ENCODE measurements at places on chromosomes 12 and 14.

- no peak for DNase-seq
These were observed 25.8 kb downstream of the ACADS start for GRCh38 chr12:120751389-120751788.

- no peak for DNase-seq
These were observed 84.0 kb downstream of the RFLNA start for GRCh38 chr12:124378926-124379325.

DNA sequence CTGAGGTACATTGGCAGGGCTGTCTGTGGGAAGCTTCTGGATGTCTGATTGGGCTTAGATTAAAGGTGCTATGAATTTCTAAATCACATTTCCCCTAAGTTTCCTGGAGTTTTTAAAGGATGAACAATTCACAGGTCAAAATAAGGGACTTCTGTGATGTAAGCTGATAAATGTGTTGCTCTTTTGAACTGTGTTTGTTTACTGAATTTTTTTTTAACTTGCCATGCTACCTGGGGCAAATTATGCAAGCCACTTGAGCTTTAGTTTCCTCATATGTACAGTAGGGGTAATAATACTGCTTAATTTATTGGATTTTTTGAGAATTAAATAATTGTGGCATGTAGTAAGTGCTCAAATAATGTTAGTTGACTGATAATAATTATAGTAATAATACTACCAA lies 52.8 kb upstream of the CCDC91 start:
- DNase-seq: no peak

- DNase-seq: no peak
These were observed 16.1 kb upstream of the NUDT14 start for GRCh38 chr14:105197211-105197641.

- DNase-seq: no peak
These were observed 1.4 kb upstream of the BCAT1 start for GRCh38 chr12:24950231-24950834.

DNA sequence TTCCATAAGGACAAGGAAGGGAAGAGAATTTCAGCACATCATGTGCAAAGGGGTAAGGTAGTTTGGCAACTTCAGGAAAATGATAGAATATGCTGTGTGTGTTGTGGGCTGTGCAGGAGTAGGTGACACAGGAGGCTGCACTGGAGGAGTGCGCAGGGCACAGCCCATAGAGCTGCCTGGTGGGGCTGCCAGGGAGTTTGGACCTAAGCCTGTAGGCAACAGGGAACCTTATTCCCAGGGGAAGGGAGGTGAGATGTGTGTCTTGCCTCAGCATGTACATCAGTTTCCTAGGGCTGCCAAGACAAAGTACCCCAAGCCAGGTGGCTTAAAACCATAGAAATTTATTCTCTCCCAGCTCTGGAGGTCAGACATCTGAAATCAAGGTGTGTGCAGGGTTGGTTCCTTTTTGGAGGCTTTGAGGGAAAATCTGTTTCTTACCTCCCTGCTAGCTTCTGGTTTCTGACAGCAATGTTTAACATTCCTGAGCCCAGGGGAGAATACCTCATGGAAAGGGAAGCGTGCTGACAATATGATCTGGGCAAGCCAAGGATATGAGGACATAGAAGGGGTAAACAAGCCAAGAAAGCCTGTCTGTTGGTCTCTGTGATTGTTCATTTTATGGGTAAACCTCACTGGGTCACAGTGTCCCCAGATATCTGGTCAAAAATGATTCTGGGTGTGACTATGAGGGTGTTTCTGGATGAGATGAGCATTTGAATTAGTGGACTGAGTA lies 174.0 kb upstream of the NTF3 start:
- DNase-seq: no peak

DNA sequence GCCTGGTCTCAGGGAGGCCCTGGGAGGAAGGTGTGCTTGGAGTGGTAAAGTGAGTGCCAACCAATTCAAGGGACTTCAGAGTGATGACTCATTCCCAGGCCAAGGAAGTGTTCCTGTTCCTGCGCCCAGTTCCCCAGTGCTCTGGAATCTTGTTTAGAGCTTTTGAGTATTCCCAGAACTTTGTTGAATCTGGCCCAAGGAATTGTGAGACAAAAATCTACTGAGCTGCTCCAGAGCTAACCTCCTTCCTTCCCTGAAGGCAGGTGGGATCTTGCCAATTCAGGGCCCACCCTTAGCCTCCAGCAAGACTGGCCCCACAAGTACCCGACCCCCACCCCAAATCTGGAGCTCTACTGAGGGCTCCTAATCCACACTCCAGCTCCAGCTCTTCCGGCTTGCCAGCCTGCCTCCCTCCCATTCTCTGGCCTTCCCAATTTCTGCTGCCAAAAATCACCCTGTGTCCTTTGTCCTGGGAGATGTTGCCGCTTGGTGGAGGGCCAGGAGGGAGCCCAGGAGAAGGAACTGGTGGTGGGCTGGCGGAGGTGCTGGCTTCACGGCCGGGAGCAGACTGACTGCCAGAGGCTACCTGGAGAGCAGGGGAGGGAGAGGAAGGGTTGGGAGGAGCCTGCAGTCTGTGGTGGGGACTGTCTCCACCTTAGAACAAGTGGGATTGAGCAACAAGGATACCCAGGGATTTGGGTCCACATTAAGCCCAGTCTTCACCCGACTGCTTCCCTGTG lies 2.0 kb upstream of the ATN1 start:
- DNase-seq: peak; percentile 62

DNA sequence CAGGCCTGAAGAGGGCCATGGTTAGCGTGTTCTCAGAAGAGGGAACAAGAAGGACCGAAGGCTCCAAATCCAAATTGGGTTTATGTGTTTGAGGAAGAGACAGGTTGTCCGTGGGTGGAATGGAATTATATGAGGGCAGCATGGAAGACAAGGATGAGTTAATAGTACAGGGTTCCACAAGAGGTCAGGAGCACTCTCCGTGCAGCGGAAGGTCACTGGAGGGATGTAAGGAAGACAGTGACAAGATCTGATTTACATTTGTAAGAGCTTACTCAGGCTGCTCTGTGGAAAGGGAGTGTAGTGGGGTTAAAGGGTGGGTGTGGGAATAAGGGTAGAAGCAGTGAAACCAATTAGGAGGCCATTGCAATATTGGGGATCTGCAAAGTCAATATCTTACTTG lies 97.0 kb downstream of the TPH2 start:
- DNase-seq: no peak

DNA sequence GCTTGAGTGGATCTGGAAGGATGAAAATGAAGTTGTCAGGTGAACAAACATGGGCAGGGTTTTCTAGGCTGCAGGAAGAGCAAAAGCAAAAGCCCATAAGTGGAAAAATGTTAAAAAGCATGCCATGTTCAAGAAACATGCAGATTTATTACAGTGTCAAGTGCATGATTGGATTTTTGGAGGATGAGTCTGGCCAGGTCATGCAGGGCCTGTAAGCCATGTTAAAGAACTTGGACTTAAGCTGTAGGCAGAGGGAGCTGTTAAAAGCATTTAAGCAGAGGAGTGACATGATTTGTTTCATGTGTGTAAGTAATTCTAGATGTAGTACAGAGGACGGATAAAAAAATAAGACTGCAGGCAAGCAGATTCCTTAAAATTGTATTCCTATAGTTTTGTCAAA lies 16.3 kb upstream of the SINHCAF start:
- DNase-seq: no peak

GRCh38 chr12:131917139-131917710 lies 11.9 kb upstream of the PUS1 start:
- DNase-seq: no peak

GRCh38 chr12:99746538-99746937 lies 99.0 kb downstream of the GARIN6 start:
- no peak for DNase-seq

DNA sequence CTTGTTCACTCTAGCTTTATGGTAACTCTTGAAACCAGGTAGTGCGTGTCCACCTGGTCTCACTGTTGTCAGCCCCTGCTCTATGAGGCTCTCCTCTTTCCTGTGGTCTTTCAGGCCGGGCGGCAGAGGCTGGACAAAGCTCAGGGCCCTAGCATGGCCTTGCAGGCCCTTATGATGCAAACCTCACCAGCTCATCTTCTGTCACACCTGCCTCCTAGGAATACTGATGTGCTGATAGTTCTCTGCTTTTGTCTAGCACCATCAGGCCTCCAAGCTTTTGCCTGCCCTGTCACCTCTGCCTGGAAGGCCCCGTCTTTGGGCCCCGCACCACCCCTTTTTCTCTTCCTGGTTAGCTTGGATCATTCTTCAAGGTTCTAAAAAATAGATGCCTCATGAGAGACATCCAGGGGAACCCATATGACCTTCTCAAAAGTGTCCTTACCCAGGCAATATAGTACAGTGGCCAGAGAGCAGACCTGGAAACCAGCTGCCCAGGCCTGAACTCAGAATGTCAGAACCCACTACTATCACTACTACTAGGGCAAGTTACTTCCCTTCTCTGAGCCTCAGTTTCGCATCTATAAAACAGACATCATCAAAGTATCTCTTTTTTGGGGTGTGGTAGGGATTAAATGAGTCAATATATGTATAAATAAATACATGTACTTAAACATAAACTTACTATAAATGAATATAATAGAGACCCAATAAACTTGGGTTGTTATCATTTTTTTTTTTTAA lies 91.7 kb downstream of the ZFP36L1 start:
- DNase-seq: no peak

GRCh38 chr14:68564826-68565759 lies 227.8 kb downstream of the ZFP36L1 start:
- no peak for DNase-seq

GRCh38 chr14:89185919-89186855 lies 230.8 kb downstream of the FOXN3 start:
- DNase-seq: peak; percentile 7

GRCh38 chr12:131721548-131721947 lies 10.7 kb downstream of the SFSWAP start:
- no peak for DNase-seq

DNA sequence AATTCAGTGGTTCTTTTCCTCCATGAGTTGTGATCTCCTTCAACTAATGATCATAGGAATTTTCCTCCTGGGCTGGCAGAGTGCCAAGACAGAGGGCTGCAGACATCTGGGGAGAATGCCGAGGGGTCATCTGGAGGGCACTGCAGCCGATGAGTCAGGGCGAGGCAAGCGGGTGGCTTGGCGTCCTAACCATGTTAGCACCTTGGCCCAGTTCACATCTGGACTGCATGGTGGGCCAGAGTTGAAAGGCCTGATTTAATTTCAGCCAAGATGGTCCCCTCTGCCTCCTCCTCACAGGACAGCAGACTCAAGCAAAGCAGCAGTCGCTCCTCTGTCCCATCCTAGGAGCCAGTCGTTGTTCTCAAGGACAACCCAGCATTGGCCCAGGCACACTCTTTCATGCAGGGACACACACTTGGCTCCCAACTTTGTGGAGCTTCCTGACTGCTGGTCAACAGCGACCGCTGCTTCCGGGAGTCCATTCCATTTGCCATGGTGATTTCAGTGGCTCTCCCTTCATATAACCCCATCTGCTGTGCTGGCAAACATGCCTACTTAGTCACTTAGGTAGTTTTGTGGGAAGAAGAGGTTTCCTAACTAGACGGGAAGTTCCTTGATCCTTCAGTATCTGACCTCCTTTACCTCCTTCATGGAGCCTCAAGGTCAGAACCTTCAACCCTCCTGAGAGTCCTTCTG lies 161.8 kb downstream of the TTC8 start:
- peak; percentile 34 for DNase-seq

DNA sequence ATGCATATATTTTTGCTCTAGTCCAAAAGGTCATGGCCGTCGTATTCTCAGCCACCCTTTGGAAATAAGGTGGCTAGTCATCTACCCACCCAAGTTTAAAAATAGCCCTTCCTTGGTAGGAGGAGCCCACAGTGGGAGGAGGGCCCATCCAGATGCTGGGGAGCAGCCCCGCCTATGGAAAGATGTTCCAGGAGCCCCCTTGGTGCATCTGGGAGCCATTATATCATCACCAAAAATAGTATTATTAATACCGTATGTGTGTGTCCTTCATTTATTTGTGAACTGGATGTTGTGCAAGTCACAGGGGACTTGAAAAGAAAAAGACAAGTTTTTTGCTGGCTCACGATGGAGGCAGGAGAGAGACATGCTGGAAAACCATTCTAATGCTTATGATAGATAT lies 34.0 kb downstream of the EMP1 start:
- DNase-seq: peak; percentile 62

DNA sequence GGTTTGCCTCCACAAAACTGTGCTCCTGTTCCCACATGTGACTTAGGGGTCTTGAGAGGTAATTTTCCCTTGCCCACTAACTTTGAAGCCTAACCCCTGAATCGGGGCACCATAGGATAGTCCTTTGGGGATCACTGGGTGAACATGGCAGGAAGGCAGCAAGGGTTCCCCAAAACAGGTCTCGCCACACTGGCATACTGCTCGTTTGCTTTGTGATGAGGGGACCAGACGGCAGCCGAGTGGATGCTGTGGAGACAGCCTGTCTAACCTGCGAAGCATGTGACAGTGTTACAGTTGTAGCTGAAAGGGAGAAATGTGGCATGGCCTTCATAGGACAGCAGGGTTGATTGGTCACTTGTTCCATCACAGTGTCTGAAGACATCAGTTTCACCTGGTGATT lies 42.4 kb downstream of the UBE3B start:
- DNase-seq: no peak

DNA sequence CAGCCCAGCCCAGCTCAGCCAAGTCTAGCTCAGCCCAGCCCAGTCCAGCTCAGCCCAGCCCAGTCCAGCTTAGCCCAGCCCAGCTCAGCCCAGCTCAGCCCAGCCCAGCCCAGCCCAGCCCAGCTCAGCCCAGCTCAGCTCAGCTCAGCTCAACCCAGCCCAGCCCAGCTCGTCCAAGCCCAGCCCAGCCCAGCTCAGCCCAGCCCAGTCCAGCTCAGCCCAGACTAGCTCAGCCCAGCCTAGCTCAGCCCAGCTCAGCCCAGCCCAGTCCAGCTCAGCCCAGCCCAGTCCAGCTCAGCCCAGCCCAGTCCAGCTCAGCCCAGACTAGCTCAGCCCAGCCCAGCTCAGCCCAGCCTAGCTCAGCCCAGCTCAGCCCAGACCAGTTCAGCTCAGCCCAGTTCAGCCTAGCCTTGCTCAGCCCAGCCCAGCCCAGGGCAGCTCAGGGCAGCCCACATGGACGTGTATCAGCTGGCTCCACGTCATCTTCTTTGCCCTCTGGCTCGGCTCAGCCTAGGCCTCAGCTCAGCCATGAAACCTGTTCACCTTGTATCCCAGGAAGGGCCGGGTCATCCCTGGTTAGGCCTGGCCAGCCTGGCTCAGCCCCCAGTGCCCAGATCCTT lies 185.6 kb downstream of the TMEM121 start:
- DNase-seq: no peak

GRCh38 chr12:57151741-57152630 lies 4.6 kb upstream of the LRP1-AS start:
- peak; percentile 85 for DNase-seq

GRCh38 chr12:122072031-122072970 lies 6.3 kb upstream of the MLXIP start:
- peak; percentile 81 for DNase-seq

DNA sequence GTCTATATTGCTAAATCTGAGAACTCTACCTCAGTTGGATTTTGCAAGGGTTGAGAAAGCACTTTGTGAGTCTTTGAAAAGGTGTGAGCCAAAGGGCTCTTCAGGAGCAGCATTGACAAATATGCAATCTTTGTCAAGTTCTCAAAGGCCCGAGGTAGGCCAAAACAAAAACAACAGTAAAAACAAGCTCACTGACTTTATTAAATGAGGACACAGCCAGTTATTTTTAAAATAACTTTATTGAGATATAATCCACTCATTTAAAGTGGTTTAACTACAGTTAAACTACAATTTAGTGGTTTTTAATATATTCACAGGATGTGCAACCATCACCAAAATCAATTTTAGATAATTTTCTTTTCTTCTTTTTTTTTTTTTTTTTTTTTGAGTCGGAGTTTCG lies 2.0 kb upstream of the CREBL2 start:
- no peak for DNase-seq

- DNase-seq: no peak
These were observed 20.8 kb upstream of the CHGA start for GRCh38 chr14:92902191-92902590.
